ENCODE measurements at places on chromosomes 11 and 22.

DNA sequence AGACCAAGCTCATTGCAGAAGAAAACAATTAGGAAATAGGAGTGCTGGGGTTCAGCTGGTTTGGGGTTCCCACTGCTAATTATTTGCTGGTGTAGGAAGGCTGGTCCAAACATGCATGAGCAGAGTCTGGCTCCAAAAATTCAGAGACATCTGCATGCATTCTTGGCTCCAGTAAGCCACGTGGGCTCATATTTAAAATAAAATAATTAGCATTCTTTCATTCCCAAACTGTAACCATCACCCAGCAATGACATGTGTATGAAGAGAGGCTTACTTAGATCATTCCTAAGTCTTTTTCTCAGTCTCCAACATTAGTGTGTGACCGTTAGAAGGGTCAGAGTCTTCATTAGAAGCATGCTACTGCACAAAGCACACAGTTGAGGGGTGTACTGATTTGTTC lies 58.4 kb downstream of the EFCAB6 start:
- no peak for DNase-seq
- H3K4me1 ChIP-seq: no peaks in the 10 kb centered on the region
- H3K27me3 ChIP-seq: peaks cover 12% of the 10 kb centered on the region
- no peaks in the 10 kb centered on the region for H3K36me3 ChIP-seq

GRCh38 chr11:13629779-13630178 lies 38.7 kb upstream of the FAR1 start:
- DNase-seq: no peak
- no peaks in the 10 kb centered on the region for H3K4me1 ChIP-seq
- no peaks in the 10 kb centered on the region for H3K36me3 ChIP-seq
- no peak overlapping the region for H3K27ac ChIP-seq

- H3K4me3 ChIP-seq: no peak overlapping the region
- no peaks in the 10 kb centered on the region for H3K36me3 ChIP-seq
- H3K27me3 ChIP-seq: peaks cover 2% of the 10 kb centered on the region
- peaks cover 6% of the 10 kb centered on the region for H3K4me1 ChIP-seq
Measured at GRCh38 chr11:5380740-5381342, 2.8 kb upstream of the OR51M1 start.

GRCh38 chr22:31917227-31917921 lies 27.0 kb upstream of the YWHAH start:
- no peaks in the 10 kb centered on the region for H3K36me3 ChIP-seq
- no peak for DNase-seq
- no peak overlapping the region for H3K4me3 ChIP-seq

DNA sequence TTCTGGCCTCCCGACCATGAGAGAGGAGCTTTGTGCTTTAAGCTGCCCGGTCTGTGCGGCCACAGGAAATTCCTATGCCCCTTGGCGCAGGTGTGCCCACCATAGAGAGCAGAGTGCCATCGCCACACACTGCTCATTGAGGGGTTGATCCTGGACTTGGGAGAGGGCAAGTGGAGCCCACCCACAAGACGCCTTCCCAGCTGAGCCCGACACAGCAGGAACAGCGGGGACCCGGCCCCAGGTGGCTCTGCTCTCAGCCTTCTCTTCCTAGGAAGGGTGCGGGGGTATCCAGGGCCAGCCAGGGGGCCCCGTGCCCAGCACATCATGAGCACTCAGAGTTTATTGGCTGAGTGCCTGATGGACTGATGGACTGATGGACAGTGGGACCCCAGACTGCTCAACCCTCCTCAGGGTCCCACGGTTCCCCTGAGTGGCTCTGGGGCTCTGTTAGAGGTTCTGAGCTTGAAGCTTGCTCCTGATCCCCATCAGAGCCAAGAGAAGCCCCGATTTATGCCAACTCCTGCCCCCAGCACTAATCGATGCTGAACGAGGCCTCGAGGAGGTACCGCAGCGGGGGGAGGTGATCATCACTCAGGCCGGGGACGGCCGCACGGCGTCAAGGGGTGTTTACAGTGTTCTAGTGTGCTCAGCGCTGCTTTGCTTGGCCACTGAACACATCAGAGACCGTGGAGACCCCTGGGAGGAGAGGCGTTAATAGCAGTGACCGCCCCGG lies 13.5 kb upstream of the MRGPRD start:
- H3K27me3 ChIP-seq: peaks cover 25% of the 10 kb centered on the region
- no peak overlapping the region for H3K4me3 ChIP-seq
- no peaks in the 10 kb centered on the region for H3K36me3 ChIP-seq

GRCh38 chr11:95944623-95945022 lies 20.7 kb upstream of the MTMR2 start:
- H3K27me3 ChIP-seq: no peaks in the 10 kb centered on the region
- no peak for DNase-seq
- H3K36me3 ChIP-seq: peaks cover 24% of the 10 kb centered on the region
- no peak overlapping the region for H3K27ac ChIP-seq

GRCh38 chr22:43476751-43477725 lies 65.2 kb downstream of the MPPED1 start:
- no peak for DNase-seq
- no peaks in the 10 kb centered on the region for H3K4me1 ChIP-seq
- no peak overlapping the region for H3K4me3 ChIP-seq
- peaks cover 4% of the 10 kb centered on the region for H3K36me3 ChIP-seq

DNA sequence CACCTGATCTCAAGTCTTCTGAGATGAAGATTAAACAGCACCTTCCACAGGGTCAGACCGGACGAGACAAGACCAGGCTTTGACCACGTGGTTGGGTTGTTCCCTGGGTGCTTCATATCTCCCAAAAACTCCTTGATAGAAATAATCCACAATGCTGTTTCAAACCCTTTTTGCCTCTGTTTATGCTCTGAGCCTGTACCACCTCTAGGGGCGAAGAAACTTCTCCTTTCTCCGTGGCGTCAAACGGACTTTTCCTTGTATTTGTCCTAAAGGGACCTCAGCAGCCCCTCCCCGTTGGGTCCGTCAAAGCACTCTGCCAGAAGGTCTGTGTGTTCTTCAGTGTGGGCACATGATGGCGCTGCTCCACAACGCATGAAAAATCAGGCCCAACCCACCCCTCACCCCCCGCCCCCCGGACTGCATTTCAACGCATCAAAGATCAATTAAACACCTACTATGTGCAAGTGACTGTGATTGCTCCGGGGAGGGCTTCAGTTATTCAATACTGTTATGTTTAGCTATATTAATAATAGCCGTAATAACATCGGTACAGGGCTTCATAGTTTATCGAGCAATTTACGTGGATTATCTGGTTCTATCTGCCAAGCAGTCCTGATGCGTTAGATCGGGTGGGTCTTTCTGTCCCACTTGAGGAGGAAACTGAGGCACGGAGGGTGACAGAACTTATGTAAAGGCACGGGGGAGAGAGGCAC lies 17.3 kb upstream of the EIF3D start:
- H3K27ac ChIP-seq: no peak overlapping the region
- peak; percentile 36 for DNase-seq
- H3K27me3 ChIP-seq: peaks cover 12% of the 10 kb centered on the region
- no peaks in the 10 kb centered on the region for H3K36me3 ChIP-seq

- no peaks in the 10 kb centered on the region for H3K27me3 ChIP-seq
- H3K4me3 ChIP-seq: no peak overlapping the region
- no peak overlapping the region for H3K27ac ChIP-seq
- DNase-seq: no peak
Measured at GRCh38 chr11:26470992-26471391, 101.1 kb downstream of the MUC15 start.

GRCh38 chr22:44711690-44712555 lies 9.9 kb downstream of the PRR5 start:
- DNase-seq: no peak
- H3K36me3 ChIP-seq: no peaks in the 10 kb centered on the region
- peaks cover 4% of the 10 kb centered on the region for H3K27me3 ChIP-seq
- no peak overlapping the region for H3K4me3 ChIP-seq
- no peak overlapping the region for H3K27ac ChIP-seq
- peaks cover 8% of the 10 kb centered on the region for H3K4me1 ChIP-seq

DNA sequence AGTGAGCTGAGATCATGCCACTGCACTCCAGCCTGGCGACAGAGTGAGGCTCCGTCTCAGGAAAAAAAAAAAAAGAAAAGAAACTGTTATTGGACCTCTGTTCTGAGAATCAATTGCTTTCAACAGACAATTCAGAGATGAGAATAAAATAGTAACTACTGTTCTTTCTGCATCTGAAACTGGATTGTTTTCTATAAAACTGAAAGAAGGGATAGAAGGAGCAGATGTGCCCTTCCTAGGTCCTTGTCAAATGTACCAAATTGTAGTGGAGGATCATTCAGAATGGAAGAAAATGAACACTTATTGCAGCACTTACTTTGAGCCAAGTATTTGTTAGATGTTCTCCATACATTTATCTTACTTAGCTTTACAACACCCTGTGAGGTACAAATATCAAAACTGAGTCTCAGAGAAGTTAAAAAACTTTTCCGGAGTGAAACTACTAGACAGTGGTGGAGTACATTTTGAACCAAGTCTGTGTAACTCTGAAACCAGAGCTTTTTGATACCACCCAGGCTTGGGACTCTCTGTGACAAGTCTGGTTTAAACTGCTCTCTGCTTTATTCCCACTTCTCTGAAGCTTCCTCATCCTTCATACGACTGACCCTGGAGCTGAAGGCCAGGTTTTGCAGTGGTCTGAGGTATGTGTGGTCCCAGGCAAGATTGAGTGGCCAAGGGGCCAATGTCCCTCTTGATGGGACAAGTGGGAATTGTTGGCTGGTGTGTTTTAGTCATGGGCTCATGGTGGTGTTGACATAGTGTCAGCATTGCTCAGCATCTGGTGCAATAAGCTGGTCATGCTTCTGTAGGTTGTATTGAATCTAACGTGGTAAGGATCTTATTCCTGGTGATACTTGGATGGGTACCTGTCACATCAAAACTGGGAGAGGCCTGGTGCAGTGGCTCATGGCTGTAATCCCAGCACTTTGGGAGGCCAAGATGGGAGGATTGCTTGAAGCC lies 48.2 kb upstream of the CCDC134 start:
- H3K27ac ChIP-seq: no peak overlapping the region
- no peak overlapping the region for H3K4me3 ChIP-seq
- no peaks in the 10 kb centered on the region for H3K4me1 ChIP-seq
- DNase-seq: no peak
- no peaks in the 10 kb centered on the region for H3K36me3 ChIP-seq

DNA sequence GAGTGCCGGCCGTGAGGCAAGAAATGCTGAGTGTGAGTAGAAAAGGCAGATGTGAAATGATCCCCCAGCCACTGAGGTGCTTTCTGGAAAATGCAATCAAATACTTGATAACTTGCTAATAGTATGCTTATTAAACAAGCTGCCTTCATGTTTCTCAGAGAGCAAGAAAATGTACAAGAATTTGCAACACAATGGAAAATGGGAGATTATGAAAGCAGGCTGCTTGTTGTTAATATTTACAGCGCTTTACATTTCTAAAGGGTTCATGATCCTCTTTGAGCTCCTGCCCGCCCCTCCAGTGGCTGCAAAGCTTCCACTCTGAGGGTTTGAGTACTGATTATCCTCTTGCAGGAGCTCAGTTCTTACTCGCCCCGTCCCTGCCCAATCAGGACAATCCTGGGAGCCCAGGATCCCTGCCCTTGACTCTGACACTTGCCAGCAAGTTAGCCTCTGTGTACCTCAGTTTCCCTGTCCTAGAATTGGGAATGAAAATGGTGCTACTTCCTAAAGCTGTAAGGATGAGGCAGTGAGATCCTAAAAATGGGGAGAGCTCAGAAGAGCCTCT lies 645.1 kb downstream of the TBC1D22A start:
- H3K36me3 ChIP-seq: no peaks in the 10 kb centered on the region
- H3K27me3 ChIP-seq: peaks cover 7% of the 10 kb centered on the region
- no peak for DNase-seq
- H3K4me3 ChIP-seq: no peak overlapping the region
- no peaks in the 10 kb centered on the region for H3K4me1 ChIP-seq

GRCh38 chr11:72039031-72039855 lies 40.5 kb downstream of the IL18BP start:
- H3K27me3 ChIP-seq: no peaks in the 10 kb centered on the region
- H3K4me1 ChIP-seq: peaks cover 34% of the 10 kb centered on the region
- DNase-seq: peak; percentile 13
- H3K36me3 ChIP-seq: peaks cover 13% of the 10 kb centered on the region

GRCh38 chr11:75479597-75480145 lies 46.1 kb downstream of the GDPD5 start:
- H3K4me3 ChIP-seq: no peak overlapping the region
- H3K27me3 ChIP-seq: peaks cover 7% of the 10 kb centered on the region
- H3K36me3 ChIP-seq: no peaks in the 10 kb centered on the region

DNA sequence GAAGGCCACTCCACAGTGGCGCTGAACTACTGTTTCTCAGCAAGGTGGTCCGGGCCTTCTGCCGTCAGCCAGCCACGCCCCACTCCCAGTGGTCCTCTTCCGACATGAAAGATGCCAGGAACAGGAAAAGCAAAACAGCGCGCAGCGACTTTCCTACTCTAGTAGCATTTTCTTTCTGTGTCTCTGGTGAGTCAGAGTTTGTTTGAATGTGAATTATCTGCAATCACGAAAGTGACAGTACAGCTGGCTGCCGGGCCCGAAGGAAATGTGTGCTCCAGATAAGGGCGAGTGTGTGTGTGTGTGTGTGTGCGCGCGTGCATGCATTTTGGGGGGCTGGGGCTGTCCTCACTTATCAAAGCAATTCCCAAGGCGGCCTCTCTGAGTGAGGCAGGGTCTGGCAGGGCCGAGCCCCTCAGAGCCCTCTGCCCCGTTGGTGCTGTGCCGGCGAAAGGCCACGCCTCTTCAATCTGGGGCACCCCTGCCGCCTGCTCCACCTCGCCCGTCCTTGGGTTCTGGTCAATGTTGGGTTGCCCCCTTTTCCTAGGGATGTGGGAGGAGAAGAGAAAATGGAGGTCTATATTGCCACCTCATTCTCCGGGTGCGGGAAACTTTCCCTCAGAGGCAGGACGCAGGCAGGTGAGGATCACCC lies 288.5 kb downstream of the KIRREL3 start:
- peak; percentile 46 for DNase-seq
- H3K36me3 ChIP-seq: peaks cover 9% of the 10 kb centered on the region
- H3K27me3 ChIP-seq: peaks cover 6% of the 10 kb centered on the region

- H3K4me1 ChIP-seq: no peaks in the 10 kb centered on the region
- H3K36me3 ChIP-seq: no peaks in the 10 kb centered on the region
- H3K27ac ChIP-seq: no peak overlapping the region
- DNase-seq: no peak
- peaks cover 17% of the 10 kb centered on the region for H3K27me3 ChIP-seq
Measured at GRCh38 chr11:126072141-126072741, 9.6 kb upstream of the CDON start.

DNA sequence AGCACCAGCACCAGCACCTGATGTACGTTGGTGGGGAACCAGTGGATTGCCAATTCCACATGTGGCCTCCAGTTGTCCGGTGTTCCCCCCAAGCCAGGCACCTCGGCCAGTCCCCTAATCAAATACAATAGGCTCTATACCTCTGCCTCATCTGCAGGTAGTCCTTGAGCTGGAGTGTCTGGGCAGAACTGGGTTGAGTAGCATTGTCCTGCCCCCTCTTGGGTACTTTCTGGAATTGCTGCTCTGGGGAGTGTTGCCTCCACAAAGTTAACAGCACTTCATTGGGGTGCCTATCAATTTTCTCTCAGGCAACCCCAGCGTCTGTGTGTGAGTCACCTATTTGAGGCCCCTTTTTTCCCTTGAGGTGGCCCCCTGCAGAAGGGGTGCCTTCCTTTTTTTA lies 413.0 kb upstream of the LARGE1 start:
- DNase-seq: no peak
- peaks cover 5% of the 10 kb centered on the region for H3K36me3 ChIP-seq
- no peak overlapping the region for H3K27ac ChIP-seq
- H3K27me3 ChIP-seq: peaks cover 4% of the 10 kb centered on the region
- H3K4me3 ChIP-seq: no peak overlapping the region

GRCh38 chr22:45163099-45163450 lies 650 bp upstream of the NUP50 start:
- peaks cover 33% of the 10 kb centered on the region for H3K4me1 ChIP-seq
- DNase-seq: peak; percentile 26
- peaks cover 30% of the 10 kb centered on the region for H3K36me3 ChIP-seq
- peak overlapping the region; percentile 89 for H3K27ac ChIP-seq

Data from HFFc6 (cell line).